Stimulated activated CD4-positive, alpha-beta T cell treated with anti-CD3 and anti-CD28 coated beads, Interleukin-1b, Interleukin-23, amount 100 ng/mL, for 48 hours (primary cell): ENCODE measurements at places on chromosomes 7 and 10.

DNA sequence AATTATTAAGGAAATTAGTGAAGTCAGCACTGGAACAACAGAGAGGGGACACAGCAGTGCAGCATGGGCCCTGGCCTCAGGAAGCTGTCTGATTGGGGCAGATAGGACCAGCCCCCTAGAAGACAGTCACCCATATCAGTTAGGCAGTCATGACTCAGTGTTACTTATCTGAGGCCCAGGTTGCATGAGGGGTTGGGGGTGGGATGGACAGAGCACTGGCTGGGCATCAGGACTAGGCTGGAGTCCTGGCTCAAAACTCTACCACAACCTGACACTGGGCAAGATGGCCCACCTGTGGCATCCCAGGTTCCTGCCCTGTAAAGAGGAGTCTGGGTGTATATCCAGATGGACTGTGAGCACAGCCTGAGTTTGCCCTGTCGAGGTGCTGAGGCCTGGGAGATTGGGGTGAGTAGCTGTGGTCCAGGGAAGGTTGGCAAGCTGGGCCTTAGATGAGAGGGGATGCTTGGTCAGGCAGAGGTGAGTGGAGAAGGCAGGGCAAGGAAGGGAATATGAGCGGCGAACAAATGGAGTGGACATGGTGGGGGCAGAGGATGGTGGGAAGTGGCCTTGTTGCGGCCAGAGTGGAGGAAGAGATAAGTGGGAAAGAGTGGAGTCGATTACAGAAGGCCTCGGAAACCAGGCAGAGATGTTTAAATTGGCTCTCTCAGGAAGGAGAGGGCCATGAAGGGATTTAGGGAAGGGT, 37.5 kb downstream of the HK1 start:
- no peak for DNase-seq

DNA sequence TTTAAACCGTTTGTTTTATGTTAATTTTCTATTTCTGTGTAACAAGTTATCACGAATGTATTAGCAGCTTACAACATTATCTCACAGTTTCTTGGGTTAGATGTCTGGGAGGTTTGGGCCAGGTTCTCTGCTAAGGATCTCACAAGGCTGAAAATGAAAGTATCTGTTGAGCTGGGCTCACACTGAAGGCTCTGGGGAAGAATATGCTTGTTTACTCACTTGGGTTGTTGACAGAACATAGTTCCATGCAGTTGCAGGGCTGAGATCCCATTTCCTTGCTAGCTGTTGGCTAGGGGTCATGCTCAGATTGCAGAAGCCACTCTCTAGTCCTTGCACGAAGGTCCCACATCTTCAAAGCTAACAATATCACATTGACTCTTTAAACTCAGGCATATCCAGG, 266.6 kb upstream of the GNAI1 start:
- DNase-seq: no peak

- DNase-seq: no peak
Measured at GRCh38 chr7:28411876-28412662, at the start of gene CREB5. Gene CREB5 (plus strand): TSS chr7:28412518. CDS start chr7:28412915, 397 bp downstream.

DNA sequence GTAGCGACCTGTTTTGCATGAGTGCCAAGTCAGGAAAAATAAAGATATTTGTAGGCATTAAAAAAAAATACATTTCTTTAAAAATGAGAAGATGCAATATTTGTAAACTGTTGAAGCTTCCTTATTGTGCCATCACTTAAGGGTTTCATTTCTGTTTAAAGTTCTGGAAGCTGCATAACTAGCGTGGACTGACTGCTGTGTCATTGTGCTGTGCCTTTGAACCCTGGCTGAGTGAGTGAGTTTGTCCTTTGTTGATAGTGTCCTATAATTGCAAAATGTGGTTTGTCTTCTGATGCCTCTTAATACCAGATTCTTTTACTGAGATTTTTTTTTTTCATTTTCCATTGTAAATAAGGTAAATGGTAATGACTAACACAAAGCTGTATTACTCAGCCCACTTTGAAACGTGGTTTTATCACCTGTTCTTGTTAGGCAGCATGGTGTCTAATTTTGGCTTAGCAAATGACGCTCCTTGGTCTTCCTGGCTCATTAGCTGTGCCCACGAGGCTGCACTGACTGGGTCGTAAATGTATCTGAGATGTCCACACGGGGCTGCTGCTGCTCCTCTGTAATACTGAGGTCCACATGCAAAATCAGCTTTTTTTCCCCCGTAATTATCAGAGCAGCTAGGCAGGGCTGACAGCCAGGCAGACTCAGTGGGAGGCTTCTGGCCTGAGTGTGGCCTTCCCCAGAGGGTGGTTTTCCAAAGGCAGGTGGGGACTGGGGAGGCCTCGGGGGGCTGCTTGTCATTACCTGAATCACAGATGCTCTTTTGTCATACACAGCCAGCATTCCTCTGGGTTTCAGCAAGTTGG, 14.8 kb downstream of the ZSCAN25 start:
- peak; percentile 73 for DNase-seq

DNA sequence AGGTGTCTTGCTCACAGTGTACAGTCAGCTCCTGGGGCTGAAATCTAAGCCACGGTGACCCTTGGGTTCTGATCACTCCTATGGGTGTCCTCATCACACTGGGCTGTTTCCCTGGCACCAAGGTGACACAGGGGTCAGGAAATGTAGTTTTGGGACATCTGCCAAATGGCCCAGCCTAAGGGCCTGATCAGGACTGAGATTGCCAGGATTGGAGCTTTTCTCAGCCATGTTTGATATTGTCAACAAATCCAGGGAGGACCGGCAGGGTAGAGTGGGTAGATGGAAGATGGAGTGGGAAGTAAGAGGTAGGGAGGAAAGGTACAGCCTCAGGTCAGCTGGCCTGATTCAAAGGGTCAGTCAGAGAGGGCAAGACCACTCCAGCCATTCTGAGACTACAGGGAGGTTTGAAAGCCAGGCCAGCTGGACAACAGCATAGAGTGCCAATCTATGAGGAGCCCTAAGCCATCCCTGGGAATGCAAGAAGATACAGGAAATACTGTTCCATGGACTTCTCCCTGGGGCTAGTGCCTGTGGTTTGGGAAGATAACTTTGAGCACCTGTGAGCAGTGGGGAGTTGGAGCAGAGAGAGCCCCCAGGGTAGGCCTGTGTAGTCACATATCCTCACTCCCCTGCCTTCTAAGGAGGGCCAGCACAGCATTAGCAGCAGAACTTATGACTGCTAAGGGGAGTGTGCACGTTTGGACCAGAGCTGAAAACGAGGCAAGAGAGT, 377.3 kb upstream of the ZMIZ1 start:
- DNase-seq: no peak

- DNase-seq: no peak
Measured at GRCh38 chr7:20352573-20353306, 22.0 kb downstream of the ITGB8 start.

DNA sequence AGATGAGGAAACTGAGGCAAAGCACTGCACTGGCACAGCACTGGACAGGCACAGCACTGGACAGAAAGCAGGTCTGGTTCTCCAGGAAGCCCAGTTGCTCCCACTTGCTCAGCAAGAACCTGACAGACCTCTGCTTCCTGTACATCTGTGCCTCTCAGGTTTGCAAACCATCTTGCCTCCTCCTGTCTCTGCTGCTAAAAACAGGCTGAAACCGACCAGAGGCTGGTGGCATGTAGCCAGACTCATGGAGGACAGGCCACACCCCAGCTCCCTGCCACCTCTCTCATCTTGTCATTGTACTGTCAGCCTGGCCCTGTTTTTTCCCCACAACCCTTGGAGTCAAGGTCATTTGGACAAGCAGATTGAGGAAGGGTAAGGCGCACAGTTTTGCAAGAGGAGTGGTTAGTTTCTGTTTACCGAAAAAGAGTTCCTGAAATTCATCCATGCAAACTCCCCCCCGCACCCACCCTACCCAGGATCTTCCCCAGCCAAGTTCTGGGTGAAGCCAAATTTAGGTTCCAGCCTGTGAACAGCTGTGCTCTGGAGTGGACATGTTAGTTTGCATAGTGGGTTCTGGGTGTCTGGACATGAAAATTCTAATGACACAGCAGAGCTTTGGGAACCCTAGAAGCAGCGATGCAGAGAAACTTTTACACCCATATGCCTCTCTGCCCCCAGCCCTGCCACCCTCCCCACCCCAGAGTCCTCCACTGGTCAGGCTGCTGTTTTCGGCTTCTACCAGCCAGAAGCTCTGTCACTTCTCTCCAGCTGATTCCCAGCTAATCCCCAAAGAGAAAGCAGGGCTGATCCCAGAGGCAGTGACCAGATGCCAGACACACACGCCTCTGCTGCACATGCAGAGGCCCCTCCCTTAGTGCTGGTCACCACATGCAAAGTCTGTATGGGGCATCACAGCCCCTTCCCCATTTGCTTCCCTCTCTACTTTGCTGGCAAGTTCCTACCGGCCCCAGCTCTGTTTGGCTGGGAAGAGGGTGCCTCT, 8.5 kb upstream of the C10orf105 start:
- DNase-seq: peak; percentile 71

- no peak for DNase-seq
Measured at GRCh38 chr10:47181052-47181849, 118.7 kb upstream of the GDF10 start.

GRCh38 chr7:135208102-135208793, 3.1 kb downstream of the WDR91 start:
- no peak for DNase-seq

DNA sequence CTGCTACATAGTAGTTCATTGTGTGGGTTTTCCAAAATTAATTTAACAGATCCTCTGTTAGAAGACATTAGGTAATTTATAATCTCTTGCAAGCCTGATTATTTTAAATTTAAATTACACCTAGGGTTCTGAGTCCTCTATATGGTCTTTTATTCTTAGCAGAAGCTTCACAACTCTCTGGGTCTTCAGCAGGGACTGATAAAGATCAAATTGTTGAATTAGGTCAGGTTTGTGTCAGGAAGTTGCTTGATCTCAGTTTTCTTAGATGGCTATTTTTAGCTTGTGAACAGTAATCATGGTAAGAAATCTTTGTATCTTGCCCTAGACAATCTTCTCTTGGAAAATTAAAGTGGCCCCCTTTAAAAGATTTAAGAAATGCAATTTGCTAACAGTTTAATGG, 183.1 kb upstream of the HDAC9 start:
- DNase-seq: no peak

DNA sequence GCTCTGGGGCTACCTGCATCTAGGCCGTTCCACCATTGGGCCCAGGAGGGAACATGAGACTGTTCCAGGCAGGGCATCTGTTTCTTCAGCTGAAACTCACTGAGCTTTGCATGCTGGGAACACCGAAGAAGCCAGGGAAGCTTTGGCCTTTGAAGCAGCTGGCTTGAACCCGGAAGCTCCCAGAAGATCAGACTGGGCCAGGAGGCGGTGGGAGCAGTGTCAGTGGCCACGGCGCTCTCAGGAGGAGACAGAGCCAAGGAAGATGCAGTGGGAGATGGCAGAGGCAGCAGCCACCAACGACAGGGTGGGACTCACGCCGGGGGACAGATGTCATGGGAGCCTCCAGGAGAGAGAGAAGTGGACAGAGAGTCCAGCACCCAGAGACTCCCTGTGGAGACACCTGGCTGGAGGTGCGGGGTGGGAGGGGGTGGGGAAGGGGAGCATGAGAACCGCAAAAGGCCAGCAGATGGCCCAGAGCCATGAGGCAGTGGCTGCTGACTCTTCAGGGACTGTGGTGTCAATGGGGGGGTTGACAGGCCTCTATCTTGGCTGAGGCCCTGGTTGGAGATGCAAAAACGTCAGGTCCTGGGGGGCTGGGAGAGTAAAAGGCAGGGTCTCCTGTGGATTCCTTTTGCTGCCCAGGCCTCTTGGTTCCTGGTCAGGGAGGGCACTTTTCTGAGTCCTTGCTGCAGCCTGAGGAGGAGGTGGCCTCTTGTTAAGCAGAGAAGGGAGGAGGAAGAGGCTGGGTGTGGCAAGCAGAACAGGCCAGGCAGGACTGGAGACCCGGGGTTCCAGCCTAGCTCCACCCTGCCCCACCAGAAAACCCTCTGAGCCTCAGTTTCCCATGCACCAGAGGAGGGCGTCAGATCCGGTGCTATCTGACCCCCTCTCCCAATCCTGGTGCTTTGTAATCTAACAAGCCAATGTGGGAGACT, 6.3 kb upstream of the AQP1 start:
- no peak for DNase-seq

DNA sequence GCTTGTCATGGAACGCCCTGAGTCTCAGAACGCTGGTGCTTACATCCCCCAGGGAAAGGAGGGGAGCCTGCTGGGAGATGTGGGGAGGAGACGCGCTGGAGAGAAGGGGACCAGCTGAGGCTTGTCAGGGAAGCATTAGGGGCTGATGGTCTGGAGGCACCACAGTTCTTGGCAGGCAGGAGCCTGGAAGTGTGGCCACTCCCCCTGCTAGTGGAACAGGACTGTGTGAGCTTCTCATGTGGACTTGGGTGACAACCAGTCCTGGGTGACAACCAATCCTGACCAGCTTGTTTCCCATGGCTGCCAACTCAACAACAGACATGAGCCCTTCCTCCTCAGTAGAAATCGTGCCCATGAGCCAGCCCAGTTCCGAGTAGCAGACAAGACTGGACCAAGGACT, 87.8 kb downstream of the SPDYE5 start:
- no peak for DNase-seq

- DNase-seq: no peak
Measured at GRCh38 chr7:27062946-27063345, 32.9 kb downstream of the HOXA1 start.

DNA sequence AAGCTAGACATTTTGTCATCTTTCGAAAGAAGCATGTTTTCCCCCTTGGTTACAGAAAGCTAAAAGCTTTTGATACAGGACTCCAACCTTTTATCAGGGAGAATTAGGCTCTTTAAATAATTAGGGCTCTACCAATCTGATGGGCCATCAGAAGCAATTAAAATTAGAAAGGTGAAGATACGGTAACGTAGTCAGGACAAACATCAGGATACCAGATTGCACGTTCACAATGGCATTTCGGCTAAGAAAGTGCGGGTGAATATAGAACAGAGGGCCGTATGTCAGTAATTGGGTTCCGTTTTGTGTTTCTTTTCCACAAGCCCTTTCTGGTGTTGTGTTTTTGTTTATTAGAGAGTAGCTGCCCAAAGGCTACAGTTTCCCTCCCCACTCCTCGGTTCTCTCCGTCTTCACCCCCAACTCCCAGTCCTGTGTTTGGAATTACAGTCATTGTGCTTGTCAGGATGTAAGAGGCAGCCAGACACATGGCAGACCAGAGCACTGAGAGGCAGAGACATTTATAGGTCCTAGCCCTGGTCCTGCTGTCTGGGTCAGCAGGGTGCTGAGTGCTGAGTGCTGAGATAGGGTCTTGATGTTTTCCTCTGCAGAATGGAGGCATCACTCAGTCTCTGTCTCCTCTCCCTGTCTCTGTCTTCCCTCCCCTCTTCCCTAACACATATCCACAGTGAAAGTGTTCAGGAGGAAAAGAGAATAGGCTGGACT, 5.5 kb downstream of the PFKP start:
- DNase-seq: no peak

GRCh38 chr10:35607475-35608327, 2.6 kb downstream of the GJD4 start:
- no peak for DNase-seq

- no peak for DNase-seq
Measured at GRCh38 chr7:123635551-123636359, 19.9 kb upstream of the LMOD2 start.
